ENCODE measurements at places on chromosomes 3 and 15.

DNA sequence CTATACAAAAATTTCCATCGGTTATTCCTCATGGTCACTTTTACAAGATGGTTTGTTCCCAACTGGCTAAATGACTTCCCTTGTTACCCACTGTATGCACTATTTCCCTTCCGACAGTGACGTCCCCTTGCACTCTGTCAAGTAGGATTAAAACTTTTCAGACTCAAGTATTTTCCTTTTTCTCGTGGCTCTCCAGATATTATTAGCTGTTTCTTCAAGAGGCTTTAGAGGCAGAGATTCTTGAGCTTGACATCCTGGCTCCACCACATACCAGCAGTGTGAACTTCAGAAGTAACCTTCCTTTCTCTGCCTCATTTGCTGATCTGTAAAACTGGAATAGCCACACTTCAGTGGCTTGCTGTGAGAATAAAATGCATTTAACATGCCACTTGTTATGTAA is 14.0 kb downstream of the CSNK1G1 start:
- no peak for DNase-seq

- DNase-seq = no peak
These were observed 58.8 kb upstream of the PRR23C start for GRCh38 chr3:139103484-139103883.

DNA sequence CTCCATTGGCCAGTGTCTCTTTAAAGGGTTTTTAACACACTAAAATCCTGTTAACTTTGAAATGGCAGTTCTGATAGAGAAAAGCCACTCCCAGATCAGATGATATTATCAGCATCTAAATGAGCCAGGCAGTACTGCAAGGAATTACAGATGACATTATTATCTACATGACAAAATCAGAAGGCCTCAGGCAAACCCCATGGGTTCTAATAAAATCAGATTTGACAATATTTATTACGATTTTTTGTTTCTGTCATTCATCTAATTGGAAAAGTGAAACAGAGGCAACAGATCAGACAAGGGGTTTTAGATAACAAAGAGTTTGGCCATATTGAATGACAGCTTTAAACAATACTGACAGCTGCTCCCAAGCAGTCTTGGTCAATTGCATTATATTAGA is 112.7 kb downstream of the FEZF2 start:
- DNase-seq = no peak

- DNase-seq = no peak
These were observed 35.1 kb downstream of the DNAH1 start for GRCh38 chr3:52350981-52351761.

DNA sequence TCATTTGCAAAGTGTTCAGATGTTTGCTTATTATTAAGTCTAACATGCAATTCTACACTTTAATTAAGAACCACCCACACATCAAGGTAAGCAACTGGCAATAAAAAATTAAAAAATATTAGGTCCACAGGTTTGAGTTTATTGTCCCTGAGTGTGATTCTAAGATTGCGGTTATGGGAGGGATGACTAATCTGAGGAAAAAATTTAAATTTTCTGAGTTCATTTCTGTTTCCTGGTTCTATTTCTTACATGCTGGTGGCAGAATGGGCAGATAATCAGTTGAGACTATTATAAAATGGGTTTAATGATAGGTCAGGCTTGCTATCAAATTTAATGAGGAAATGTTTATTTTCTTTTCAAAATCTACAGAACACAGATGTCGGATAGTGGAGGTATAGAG is 105.9 kb downstream of the TP63 start:
- no peak for DNase-seq

GRCh38 chr3:127811717-127812116 is 10.6 kb downstream of the MGLL start:
- no peak for DNase-seq

DNA sequence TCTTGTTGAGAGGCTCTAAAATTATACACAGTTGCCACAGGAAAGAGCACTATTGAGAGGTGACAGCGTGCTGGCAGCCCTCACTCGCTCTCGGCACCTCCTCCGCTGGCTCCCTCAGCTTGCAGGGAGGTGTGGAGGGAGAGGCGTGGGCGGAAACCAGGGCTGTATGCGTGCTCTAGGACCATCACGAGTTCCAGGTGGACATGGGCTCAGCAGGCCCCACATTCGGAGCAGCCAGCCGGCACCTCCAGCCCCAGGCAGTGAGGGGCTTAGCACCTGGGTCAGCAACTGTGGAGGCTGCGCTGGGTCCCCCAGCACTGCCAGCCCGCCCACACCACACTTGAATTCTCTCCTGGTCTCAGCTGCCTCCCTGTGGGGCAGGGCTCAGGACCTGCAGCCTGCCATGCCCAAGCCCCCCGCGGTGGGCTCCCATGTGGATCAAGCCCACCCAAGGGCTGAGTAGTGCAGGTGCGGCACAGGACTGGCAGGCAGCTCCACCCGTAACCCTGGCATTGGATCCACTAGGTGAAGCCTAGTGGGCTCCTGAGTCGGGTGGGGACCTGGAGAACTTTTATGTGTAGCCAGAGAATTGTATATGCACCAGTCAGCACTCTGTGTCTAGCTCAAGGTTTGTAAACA is 460.6 kb upstream of the ALCAM start:
- DNase-seq = no peak

DNA sequence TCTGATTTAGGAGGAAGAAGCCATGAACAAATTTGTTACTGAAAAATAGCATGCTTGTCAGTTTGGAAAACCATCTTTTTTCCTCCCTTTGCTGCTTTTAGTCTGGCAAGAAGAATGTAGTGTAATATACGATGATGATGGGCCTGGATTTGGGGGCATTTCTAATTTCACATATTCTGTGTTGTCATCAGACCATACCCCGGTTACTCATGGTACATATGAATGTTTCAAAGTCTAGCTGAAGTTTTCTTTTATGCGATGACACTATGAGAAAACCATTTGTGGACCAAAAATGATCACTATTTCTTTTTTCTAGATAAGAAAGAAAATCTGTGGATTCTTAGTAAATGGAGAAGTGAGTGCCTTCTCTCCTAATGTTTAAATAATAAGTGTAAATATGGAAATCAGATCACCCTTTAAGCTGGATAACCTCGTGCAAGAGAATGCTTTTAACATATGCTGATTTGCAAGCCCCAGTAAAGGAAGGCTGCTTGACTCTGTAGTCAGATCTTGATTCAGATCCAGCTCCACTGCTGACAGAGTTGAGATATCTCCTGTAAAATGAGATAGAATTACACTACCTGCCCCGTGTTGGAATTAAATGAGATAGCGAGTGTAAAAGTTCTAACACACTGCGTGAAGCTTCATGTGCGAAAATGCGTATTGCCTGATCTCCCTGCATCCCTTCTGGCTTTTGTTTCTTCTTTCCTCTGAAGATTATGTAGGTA is 3.0 kb downstream of the MEF2A start:
- DNase-seq = no peak

- no peak for DNase-seq
These were observed 18.0 kb downstream of the PLA2G4F start for GRCh38 chr15:42138411-42138810.

DNA sequence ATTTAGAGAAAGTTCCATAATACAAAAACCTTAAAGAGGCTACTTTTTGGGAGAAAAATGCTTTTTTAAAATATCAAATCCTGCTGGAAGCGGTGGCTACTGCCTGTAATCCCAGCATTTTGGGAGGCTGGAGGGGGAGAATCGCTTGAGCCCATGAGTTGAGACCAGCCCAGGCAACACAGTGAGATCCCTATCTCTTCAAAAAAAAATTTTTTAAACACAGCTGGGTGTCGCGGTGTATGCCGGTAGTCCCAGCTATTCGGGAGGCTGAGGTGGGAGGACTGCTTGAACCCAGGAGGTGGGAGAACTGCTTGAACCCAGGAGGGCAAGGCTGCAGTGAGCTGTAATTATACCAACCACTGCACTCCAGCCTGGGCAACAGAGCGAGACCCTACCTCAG is 14.2 kb downstream of the SLTM start:
- DNase-seq = no peak

GRCh38 chr3:20250314-20250713 is 64.3 kb upstream of the SGO1 start:
- no peak for DNase-seq

DNA sequence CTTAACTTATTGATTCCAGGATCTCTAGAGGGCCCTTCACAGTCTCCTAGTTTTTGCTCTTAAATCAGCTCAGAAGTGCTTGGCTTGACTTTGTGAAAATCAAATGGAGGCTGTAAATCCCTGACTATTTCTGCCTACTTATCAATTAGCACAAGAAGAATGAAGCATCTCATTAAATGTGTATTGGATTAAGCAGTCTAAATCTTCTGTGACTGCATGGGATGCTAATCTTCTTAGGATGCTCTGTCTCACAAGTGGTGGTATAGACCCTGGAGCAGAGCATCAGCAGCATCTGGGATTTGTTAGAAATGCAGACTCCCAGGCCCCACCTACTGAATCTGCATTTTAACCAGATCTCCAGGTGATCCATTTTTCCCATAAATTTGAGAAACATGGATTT is 488.7 kb downstream of the AGBL1 start:
- DNase-seq = no peak

All from globus pallidus (tissue), 1 donor.